ENCODE measurements at places on chromosomes 5 and 9. TPM values are rescaled to one million over a fixed set of nuclear protein-coding genes. Genes with fewer than 3 reads are reported as not detected.

The TSLP gene
- not detected for total RNA-seq

The CCL21 gene
- not detected for total RNA-seq

GRCh38 chr5:133397348-133397747 is 215.0 kb downstream of the FSTL4 start:
- DNase-seq = no peak
- peaks cover 24% of the 10 kb centered on the region for H3K27me3 ChIP-seq
- peaks cover 6% of the 10 kb centered on the region for H3K36me3 ChIP-seq

GRCh38 chr5:141121985-141122384 is 367 bp downstream of the PCDHB4 start:
- peaks cover 18% of the 10 kb centered on the region for H3K27me3 ChIP-seq
- no peak for DNase-seq
- no peaks in the 10 kb centered on the region for H3K4me1 ChIP-seq

- H3K4me3 ChIP-seq = peak overlapping the region; percentile 74
- no peak for DNase-seq
- H3K27me3 ChIP-seq = peaks cover 86% of the 10 kb centered on the region
- H3K27ac ChIP-seq = no peak overlapping the region
- peaks cover 39% of the 10 kb centered on the region for H3K4me1 ChIP-seq
Measured at GRCh38 chr9:93949073-93949693, 6.0 kb downstream of the BARX1 start.

- H3K4me1 ChIP-seq = peaks cover 11% of the 10 kb centered on the region
- H3K27ac ChIP-seq = peak overlapping the region; percentile 78
- H3K36me3 ChIP-seq = peaks cover 2% of the 10 kb centered on the region
- no peaks in the 10 kb centered on the region for H3K27me3 ChIP-seq
- peak overlapping the region; percentile 96 for H3K4me3 ChIP-seq
- no peak for DNase-seq
Measured at GRCh38 chr9:135478829-135479468, 633 bp upstream of the PPP1R26 start.

- H3K27me3 ChIP-seq = no peaks in the 10 kb centered on the region
- peaks cover 3% of the 10 kb centered on the region for H3K4me1 ChIP-seq
- no peak overlapping the region for H3K4me3 ChIP-seq
- no peaks in the 10 kb centered on the region for H3K36me3 ChIP-seq
- no peak overlapping the region for H3K27ac ChIP-seq
- DNase-seq = no peak
Measured at GRCh38 chr5:134509308-134510040, 16.0 kb upstream of the JADE2 start.

DNA sequence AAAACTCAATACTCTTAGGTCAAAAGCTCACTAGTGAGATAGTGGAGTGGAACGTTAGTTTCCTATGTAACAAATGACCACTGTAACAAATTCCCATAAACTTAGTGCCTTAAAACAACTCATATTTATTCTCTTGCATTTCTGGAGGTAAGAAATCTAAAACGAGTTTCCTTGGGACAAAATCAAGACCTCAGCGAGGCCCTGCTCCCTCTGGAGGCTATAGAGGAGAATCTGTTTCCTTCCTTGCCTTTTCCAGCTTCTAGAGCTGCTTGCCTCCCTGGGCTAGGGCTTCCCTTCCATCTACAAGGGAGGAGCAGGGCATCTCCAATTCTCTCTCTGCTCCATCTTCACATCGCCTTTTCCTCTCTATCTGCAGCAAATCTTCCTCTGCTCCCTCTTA is 32.0 kb downstream of the SEMA5A start:
- no peak overlapping the region for H3K4me3 ChIP-seq
- H3K27me3 ChIP-seq = no peaks in the 10 kb centered on the region
- no peak overlapping the region for H3K27ac ChIP-seq
- H3K4me1 ChIP-seq = no peaks in the 10 kb centered on the region
- DNase-seq = no peak
- no peaks in the 10 kb centered on the region for H3K36me3 ChIP-seq

DNA sequence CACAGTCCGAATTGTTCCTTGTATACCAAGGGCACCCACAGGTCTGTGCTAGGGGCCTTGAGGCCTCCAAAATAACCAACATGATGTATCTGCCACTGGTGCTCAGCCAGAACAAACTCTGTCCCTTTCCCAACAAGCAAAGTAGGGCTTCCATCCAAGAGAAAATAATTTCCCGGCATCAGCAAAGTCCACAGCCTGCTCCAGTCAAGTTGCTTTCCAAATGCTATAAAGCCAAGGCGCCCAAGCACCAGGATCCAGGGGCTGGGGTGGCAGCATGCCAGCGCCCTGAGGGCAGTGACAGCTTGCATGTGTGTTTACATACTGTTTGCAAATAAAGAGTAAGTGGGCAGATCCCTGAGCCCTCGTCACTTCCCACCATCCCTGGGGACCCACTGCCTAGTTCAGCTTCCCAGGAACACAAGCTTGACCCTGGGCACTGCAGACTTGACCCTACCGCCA is 155.9 kb downstream of the ERCC6L2 start:
- peaks cover 15% of the 10 kb centered on the region for H3K27me3 ChIP-seq
- no peak for DNase-seq
- H3K4me3 ChIP-seq = no peak overlapping the region
- peaks cover 10% of the 10 kb centered on the region for H3K36me3 ChIP-seq
- H3K27ac ChIP-seq = no peak overlapping the region
- peaks cover 5% of the 10 kb centered on the region for H3K4me1 ChIP-seq

- DNase-seq = no peak
- peaks cover 11% of the 10 kb centered on the region for H3K4me1 ChIP-seq
- H3K27ac ChIP-seq = peak overlapping the region; percentile 70
Measured at GRCh38 chr5:157381746-157382145, 78.3 kb upstream of the NIPAL4 start.

DNA sequence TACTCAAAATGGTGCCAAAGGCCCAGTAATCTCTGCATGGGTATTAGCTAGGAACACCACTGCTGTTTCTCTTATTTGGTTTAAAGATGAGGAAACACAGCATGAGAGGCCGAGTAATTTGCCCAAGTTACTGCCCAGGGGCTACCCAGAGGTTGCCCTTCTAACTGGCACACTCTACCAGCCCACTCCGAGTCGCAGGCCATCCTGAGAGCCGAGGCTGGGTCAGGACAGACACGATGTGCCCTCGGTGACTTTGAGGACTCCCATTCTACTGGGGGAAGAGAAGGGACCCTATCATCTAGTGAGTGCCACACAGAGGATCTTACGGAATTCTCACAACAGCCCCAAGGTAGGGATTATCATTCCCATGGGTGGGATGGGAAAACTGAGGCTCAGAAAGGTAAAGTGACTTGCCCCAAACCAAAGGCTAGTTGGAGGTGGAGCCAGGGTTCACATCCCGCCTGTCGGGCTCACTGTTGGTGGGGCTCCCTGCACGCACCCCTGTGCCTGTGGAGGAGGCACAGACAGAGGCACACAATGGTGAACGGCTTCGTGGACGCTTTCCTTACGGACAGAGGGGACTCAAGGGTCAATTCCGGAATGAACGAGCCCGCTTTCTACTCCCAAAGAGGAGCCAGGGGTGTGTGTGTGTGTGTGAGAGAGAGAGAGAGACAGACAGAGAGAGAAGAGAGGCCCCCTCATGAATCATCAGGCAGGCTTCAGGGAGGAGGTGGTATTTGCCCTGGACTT is 225.0 kb downstream of the MELK start:
- H3K27me3 ChIP-seq = peaks cover 35% of the 10 kb centered on the region
- H3K27ac ChIP-seq = no peak overlapping the region
- H3K36me3 ChIP-seq = no peaks in the 10 kb centered on the region
- H3K4me3 ChIP-seq = no peak overlapping the region

DNA sequence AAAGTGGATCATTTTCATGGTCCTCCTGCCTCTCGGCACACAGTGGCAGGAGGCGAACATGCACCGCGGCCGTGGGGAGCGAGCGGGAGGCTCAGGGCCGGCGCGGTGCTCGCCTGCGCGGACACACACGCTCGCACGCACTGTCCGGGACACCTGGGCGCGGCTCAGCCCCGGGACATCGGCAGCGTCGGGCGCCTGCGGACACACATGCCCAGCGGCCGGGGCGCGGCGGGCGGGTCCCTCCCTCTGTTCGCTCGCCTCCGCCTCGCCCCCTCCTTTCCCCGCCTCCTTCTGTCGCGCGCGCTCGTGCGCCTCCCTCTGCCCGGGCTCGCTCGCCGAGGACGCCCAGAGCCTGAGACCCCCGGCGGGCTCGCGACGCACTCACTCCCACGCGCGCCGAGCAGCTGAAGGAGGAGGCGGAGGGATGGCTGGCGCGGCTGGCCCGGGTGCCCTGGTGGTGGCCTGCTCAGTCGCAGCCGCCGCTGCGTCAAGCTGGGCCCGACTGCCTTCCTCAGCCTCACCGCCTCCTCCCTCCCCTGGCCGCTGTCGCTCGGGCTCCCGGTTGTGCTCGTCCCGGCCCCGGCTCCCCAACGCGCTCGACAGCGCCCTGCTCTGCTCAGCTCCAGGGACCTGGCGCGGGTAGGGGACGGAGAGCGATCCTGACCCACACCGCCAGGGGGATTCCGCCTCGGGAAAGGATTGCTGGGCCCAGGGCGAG is at the start of gene FRMD3:
FRMD3 (minus strand) TSS at position 230 of the 718 bp plus-strand sequence; CDS start at position 60, 170 bp downstream.
- H3K27me3 ChIP-seq = peaks cover 36% of the 10 kb centered on the region
- H3K4me3 ChIP-seq = peak within 1 kb of the TSS; percentile 59
- no peak within 1 kb of the TSS for H3K27ac ChIP-seq

GRCh38 chr9:2634153-2634552 is 12.6 kb downstream of the VLDLR start:
- no peak for DNase-seq
- H3K27ac ChIP-seq = peak overlapping the region; percentile 1
- no peak overlapping the region for H3K4me3 ChIP-seq
- peaks cover 10% of the 10 kb centered on the region for H3K27me3 ChIP-seq

DNA sequence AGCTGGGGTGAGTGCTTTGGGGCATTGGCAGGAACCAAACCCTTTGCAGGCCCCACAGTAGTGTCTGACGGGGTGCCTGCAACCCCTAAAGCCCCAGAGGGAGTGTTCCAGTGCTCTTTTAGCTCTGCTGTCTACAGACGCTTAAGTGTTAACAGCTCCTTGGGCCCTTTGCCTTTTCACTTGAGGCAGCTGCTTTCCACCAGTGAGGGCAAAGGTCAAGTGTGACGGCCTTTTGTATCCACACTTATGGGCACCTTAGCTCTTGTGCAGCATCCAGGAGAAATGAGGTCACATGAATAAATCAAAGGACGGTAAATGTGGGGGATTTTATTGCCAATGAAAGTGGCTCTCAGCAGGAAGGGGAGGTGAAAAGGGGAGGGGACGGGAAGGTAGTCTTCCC is 241.4 kb upstream of the PCSK5 start:
- no peak for DNase-seq
- no peaks in the 10 kb centered on the region for H3K27me3 ChIP-seq
- no peaks in the 10 kb centered on the region for H3K4me1 ChIP-seq
- no peaks in the 10 kb centered on the region for H3K36me3 ChIP-seq

- DNase-seq = peak; percentile 29
- H3K27me3 ChIP-seq = peaks cover 28% of the 10 kb centered on the region
- H3K4me3 ChIP-seq = peak overlapping the region; percentile 80
- H3K27ac ChIP-seq = peak overlapping the region; percentile 86
- no peaks in the 10 kb centered on the region for H3K36me3 ChIP-seq
Measured at GRCh38 chr9:132486706-132487350, 76.8 kb downstream of the CFAP77 start.

- H3K36me3 ChIP-seq = peaks cover 4% of the 10 kb centered on the region
- H3K27ac ChIP-seq = no peak overlapping the region
- no peak for DNase-seq
- peaks cover 1% of the 10 kb centered on the region for H3K4me1 ChIP-seq
- peaks cover 25% of the 10 kb centered on the region for H3K27me3 ChIP-seq
- no peak overlapping the region for H3K4me3 ChIP-seq
Measured at GRCh38 chr5:86625148-86625547, 7.4 kb downstream of the COX7C start.

DNA sequence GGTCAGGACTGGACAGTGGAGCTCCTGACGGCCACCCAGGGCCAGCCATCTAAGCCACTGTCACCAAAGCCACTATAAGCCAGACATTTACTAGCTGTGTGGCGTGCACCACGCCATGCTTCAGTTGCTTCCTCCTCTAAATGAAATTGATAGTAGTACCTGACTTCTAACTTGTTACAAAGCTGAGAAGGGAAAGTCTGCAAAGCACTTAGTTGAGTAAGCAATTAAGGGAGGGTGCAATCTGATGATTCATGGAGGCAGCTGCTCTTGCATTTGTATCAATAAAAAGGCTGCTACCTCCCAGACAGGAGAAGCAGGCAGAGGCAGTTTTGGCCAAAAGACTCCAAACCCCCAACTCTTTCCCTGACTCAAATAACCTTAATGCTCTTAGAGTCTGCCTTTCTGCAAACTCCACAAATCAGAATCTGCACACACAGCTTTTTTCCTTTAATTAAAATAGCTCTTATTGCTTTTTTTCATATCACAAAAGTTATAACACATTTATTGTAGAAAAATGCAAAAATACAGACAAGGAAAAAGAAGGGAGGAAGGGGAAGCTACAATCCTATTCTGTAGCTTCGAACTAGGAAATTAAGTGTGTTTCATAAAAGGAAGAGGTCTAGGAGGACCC is 19.3 kb upstream of the RAPGEF1 start:
- H3K4me3 ChIP-seq = no peak overlapping the region
- H3K36me3 ChIP-seq = no peaks in the 10 kb centered on the region
- DNase-seq = no peak
- H3K27ac ChIP-seq = no peak overlapping the region

DNA sequence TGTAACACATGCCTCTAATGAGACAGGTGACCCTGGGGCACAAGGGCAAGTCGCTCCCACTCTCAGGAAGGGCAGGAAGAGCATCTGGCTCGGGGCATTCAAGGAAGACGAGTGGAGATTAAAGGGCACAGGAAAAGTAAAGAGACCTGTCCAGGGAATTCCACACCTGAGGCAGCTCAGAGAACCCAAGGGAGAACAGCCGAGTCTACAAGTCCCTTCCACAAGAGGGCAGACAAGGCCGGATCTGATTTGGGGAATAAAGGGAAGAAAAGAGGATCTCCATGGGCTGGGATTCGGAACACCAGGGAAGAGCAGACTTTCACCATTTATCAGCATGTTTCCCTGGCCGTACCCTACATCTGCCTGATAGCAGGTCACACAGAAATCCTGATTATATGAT is 28.1 kb downstream of the GPX3 start:
- H3K27ac ChIP-seq = peak overlapping the region; percentile 19
- peaks cover 21% of the 10 kb centered on the region for H3K4me1 ChIP-seq
- peaks cover 11% of the 10 kb centered on the region for H3K36me3 ChIP-seq
- no peaks in the 10 kb centered on the region for H3K27me3 ChIP-seq

GRCh38 chr9:116000748-116001329 is 152.8 kb upstream of the PAPPA start:
- DNase-seq = no peak
- peaks cover 6% of the 10 kb centered on the region for H3K27me3 ChIP-seq
- no peaks in the 10 kb centered on the region for H3K36me3 ChIP-seq
- H3K4me3 ChIP-seq = no peak overlapping the region
- H3K4me1 ChIP-seq = no peaks in the 10 kb centered on the region
- H3K27ac ChIP-seq = no peak overlapping the region

GRCh38 chr5:14977058-14977685 is 105.6 kb upstream of the ANKH start:
- no peaks in the 10 kb centered on the region for H3K4me1 ChIP-seq
- no peak overlapping the region for H3K27ac ChIP-seq
- H3K36me3 ChIP-seq = peaks cover 2% of the 10 kb centered on the region
- DNase-seq = no peak
- H3K4me3 ChIP-seq = no peak overlapping the region

GRCh38 chr5:144448457-144448856 is 277.8 kb downstream of the KCTD16 start:
- no peak for DNase-seq
- no peaks in the 10 kb centered on the region for H3K4me1 ChIP-seq
- H3K36me3 ChIP-seq = no peaks in the 10 kb centered on the region
- no peak overlapping the region for H3K27ac ChIP-seq
- H3K27me3 ChIP-seq = no peaks in the 10 kb centered on the region
